PC-9 (cell line): ENCODE measurements at places on chromosomes 7 and 10. TPM values are rescaled to one million over a fixed set of nuclear protein-coding genes. Genes with fewer than 3 reads are reported as not detected.
A peak's percentile ranks its signal among the peaks of the same experiment; 100 is the strongest.

The TAS2R41 gene
- not detected in 2 replicates for total RNA-seq

GRCh38 chr7:36896956-36897590 is 172.8 kb upstream of the AOAH start:
- no peak overlapping the region for H3K4me3 ChIP-seq
- DNase-seq = no peak
- H3K27me3 ChIP-seq = no peaks in the 10 kb centered on the region
- H3K27ac ChIP-seq = no peak overlapping the region
- H3K4me1 ChIP-seq = no peaks in the 10 kb centered on the region

- no peak overlapping the region for H3K27ac ChIP-seq
- no peak overlapping the region for H3K4me3 ChIP-seq
- H3K4me1 ChIP-seq = no peaks in the 10 kb centered on the region
- no peak for DNase-seq
- no peaks in the 10 kb centered on the region for H3K36me3 ChIP-seq
- H3K27me3 ChIP-seq = peaks cover 61% of the 10 kb centered on the region
Observed at GRCh38 chr7:179948-180694, 12.2 kb upstream of the FAM20C start.

DNA sequence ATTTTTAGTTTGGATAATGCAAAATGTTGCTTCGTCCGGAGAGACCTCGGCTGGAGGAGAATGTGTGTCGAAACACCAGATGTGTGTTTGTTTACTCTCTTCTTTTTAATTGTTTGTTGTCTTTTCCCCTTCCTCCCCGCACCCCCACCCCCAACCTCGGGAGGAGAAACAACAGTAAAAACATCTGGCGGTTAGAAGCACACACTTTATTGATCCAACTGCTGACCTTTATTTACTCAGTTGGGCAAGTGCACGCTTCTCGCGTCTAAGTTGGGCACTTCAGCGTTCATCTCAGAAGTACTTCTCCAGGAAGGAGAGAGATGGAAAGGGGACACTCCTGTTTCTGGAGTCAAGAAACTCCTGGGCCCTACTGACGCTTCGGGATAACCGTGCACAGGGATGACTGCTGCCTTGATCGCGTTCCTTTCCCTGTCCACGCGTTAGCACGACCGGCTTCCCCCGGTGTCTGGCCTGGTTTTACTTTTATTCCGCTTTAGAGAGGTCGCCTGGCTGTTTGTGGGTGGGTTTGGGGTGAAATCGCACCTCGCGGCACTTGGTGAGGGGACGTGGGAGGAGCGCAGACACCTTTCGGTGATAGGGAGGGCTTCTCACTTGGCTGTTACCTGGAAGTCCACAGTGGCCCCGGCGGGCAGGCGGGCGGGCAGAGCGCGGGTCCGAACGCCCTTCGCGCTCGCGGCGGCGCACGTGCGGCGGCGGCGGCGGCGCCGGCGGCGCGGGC is 168.3 kb upstream of the PPP1R3A start:
- DNase-seq = peak; percentile 57
- peak overlapping the region; percentile 88 for H3K4me3 ChIP-seq
- H3K27me3 ChIP-seq = peaks cover 5% of the 10 kb centered on the region
- no peak overlapping the region for H3K27ac ChIP-seq
- H3K4me1 ChIP-seq = peaks cover 10% of the 10 kb centered on the region; the same call in 1 of the 2 replicates
- no peaks in the 10 kb centered on the region for H3K36me3 ChIP-seq

GRCh38 chr10:63752318-63752717 is 231.1 kb downstream of the REEP3 start:
- no peak overlapping the region for H3K4me3 ChIP-seq
- H3K27ac ChIP-seq = no peak overlapping the region
- H3K4me1 ChIP-seq = peaks cover 3% of the 10 kb centered on the region; the same call in 1 of the 2 replicates
- no peaks in the 10 kb centered on the region for H3K36me3 ChIP-seq
